ENCODE measurements at places on chromosomes 1 and 21. TPM values are rescaled to one million over a fixed set of nuclear protein-coding genes. Genes with fewer than 3 reads are reported as not detected.

The TCHHL1 gene
- not detected for total RNA-seq

The CA14 gene
- not detected for total RNA-seq

The FMOD gene
- not detected for total RNA-seq

The TSPEAR gene
- total RNA-seq: not detected

The GPR52 gene
- total RNA-seq: 0.54 TPM

The TNFSF4 gene
- 0.57 TPM for total RNA-seq

The MEF2D gene
- total RNA-seq: 33.8 TPM

The IL10 gene
- not detected for total RNA-seq

The HECTD3 gene
- total RNA-seq: 49.4 TPM

The PRSS38 gene
- not detected for total RNA-seq

The TCEA3 gene
- total RNA-seq: 4.0 TPM

The ANGPTL1 gene
- total RNA-seq: 0.57 TPM

The CACNA1S gene
- not detected for total RNA-seq

The DDOST gene
- total RNA-seq: 266 TPM

The NPPA gene
- total RNA-seq: not detected

The PRDM16 gene
- 7.4 TPM for total RNA-seq

The CACNA1E gene
- total RNA-seq: not detected

The IL20 gene
- total RNA-seq: not detected

The LCA5L gene
- total RNA-seq: 1.1 TPM

Measured in osteocyte (in vitro differentiated cells).